Endothelial cell (in vitro differentiated cells): ENCODE measurements at places on chromosomes 11 and 22. TPM values are rescaled to one million over a fixed set of nuclear protein-coding genes. Genes with fewer than 3 reads are reported as not detected.

GRCh38 chr11:13271060-13271693, 6.4 kb upstream of the BMAL1 start:
- DNase-seq: no peak

DNA sequence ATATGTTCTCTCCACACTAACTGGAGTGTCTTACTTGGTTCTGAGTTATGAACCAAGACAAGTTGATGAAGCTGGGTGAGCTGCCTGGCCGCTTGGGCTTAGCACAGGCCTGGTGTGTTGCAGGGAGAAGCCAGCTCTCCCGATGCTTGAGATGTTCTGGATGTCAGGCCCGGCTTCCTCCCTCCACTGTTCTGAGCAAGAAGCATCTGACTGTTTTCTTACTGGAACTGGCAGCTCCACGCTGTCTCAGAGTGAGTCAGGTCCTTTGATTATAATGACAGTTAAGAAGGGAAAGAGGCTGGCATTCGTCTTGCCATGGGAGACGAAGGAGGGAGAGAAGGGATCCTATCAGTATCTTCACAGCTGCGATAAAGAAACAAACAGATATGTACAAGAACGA, 46.5 kb upstream of the CRTAM start:
- DNase-seq: no peak

GRCh38 chr11:133930767-133931448, 25.9 kb downstream of the IGSF9B start:
- DNase-seq: peak; percentile 57

GRCh38 chr22:26985931-26986782, 328.8 kb downstream of the MIAT start:
- DNase-seq: no peak

HTR3A gene
- not detected for total RNA-seq

DGKZ gene
- total RNA-seq: 127 TPM

- no peak for DNase-seq
Measured at GRCh38 chr11:117476531-117477142, 149.0 kb downstream of the CEP164 start.

GRCh38 chr11:65217441-65218423, 36.0 kb downstream of the CAPN1 start:
- no peak for DNase-seq

DNA sequence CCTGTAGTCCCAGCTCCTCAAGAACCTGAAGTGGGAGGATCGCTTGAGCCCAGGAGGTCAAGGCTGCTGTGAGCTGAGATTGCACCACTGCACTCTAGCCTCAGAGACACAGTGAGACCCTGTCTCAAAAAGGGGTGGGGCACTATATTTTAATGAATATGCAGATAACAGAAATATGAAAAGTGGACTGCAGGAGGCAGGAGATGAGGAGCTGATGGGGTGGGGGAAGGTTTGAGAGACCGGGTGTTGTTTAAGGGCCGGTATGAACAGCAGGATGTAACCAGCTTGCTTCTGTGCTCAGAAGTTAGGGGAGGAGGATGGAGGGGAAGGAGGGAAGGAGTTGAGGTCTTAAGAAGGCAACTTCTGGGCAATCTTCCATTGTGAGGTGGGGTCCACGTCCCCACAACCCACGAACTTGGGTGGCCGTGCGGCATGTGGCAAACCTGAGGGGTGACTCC, 1.3 kb upstream of the B4GALNT4 start:
- no peak for DNase-seq

- DNase-seq: no peak
Measured at GRCh38 chr11:20363149-20363499, 390 bp upstream of the HTATIP2 start.

CNIH2 gene
- total RNA-seq: 1.9 TPM

GRCh38 chr11:12499071-12499470, 121.7 kb downstream of the PARVA start:
- no peak for DNase-seq

- no peak for DNase-seq
Measured at GRCh38 chr11:97739932-97740800, 1280.6 kb upstream of the CNTN5 start.

DNA sequence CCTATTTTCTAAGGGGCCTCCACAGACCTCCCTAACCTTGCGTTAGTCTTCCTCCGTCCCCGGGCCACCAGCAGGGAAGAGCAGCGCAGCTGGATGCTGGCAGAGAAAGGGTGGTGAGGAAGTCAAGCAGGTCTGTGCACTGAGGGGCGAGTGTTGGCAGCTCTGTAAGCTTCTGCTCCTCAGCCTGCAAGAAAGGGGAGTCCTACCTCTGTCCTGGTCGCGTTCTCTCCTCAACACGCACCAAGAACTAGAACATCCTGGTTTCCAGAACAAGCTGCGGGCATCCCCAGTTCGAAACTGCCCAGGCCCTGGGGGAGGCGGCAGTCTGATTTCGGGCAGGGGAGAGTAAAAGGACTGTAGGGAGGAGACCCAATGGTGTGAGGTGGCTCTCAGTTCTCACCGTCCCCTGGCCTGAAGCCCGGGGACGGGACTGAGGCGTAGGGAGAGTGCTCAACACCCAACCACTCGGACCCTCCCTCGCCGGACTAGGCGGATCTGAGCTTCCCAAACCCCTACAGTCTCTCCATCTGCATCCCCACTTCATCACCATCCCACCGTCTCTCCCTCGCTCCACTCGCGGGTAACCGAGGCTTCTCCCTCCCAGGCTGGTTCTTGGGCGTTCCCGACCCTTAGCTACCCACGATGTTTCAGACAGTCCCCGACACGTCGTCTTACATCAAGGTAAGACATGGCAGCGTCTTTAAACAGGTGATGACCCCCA, 7.7 kb upstream of the FLI1 start:
- no peak for DNase-seq

MUC5B gene
- not detected for total RNA-seq

GRCh38 chr11:65116370-65117205, 913 bp downstream of the ZNHIT2 start:
- DNase-seq: peak; percentile 34

- no peak for DNase-seq
Measured at GRCh38 chr11:67320011-67320410, 16.7 kb downstream of the SSH3 start.

DNA sequence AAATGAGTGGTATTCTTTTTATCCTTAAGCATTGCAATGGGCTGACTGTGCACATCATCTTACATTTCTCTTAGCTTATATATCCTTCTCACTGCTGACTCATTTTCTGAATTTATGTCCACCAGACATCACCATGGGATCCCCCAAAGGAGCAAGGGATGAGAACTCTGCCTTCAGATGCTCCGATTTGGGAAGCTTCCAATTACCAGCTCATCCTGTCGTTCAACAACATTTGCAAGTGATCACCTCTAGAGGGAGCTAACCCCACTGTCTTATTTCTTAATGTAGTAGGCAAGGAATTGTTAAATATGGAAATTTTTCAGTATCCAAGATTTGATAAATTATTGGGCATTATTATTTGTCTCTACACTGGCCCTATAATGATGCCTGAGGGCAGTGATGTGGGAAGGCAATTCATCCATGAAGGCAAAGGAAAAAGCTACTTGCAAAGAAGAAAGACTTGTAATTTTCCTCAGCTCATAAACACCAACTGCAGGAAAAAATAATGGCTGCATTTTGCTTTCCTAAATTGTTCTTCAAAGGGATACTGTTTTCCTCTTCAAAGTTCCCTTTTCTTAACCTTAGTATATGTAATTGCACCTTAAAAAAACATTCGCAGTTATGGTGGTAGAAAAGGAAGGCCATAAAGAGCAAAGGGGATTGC, 102.4 kb upstream of the FSHB start:
- no peak for DNase-seq

DNA sequence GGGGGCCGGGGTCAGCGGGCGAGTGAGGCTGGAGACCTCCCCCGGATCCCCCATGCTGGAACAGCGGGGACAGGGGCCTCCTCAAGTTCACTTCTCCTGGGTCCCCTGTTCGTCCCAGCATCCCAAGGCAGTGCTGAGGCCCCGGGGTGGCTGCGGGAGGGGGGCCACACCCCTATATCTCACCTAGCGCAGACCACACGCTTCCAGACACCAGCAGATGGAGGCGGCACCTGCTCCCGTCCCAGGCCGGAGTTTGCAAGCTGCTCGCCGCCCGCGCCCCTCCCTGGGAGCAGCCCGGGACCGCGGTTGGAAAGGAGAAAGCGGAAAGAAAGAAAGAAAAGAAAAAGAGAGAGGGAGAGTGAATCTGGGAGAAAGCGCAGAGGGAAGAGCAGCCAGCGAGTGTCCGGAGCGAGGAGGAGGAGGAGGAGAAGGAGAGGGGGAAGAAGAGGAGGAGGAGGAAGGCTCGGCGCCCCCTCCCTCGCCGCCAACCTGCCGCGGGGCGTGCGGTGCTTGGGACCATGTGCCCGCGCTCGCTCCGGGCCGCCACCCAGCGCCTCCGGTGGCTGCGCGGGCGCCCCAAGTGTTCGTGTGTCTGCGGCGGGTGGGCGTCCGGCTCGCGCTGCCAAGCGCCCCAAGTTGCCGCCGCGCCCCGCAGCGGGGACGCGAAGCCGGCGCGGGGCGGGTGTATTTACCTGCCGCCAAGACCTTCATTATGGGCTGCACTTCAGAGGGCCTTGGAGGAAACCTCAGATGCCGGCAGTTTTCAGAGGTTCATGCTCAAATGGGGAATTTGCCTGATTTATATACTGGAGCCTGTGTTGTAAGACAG, at the start of gene LIF:
Gene LIF, minus strand, starts transcription at position 775 of the 829 bp plus-strand sequence. Its CDS starts 64 bp downstream, at position 711.
- DNase-seq: no peak

GRCh38 chr22:30483169-30483568, 11.4 kb upstream of the SEC14L3 start:
- DNase-seq: no peak

MUC6 gene
- total RNA-seq: not detected

DNA sequence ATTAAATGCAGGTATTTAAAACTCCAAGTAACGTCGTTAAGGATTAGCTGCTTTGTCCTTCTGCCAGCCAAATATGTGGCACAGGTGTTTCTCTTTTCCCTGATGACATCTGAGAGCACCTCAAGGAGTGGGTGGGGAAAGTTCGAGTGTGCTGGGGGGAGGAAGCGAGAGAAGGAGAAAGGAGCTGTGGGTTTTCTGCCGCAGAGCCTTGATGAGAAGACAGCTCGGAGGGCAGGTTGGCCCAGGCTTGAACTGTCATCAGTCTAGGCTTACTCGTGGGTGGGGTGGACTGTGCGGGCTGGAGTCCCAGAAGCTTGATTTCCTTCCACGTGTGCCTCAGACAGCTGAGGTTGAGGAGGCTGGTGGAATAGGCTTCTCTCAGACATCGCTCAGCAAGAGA, 15.2 kb upstream of the SORL1-AS1 start:
- DNase-seq: no peak

POLR3H gene
- total RNA-seq: 20.8 TPM
